ENCODE measurements at places on chromosomes 5 and 9.
A peak's percentile ranks its signal among the peaks of the same experiment; 100 is the strongest.

DNA sequence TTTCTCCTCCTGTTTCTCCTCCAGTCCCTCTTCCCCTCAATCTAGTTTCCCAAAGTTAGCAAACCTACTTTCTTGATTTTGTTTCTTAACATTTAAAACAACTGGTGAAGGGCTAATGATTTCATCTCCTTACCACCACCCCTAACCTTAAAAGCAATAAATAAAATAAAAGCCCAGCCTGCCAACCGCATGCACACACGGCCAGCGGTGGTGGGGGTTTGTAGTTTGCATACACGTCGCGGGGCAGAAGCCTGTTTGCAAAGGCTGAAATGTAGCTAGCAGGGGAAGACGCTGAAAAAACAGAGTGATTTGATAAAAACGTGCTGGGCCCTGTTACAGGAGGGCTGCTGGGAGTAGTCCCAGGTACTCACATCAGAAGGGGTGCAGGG, 1.9 kb upstream of the DMRT2 start:
- DNase-seq: no peak

GRCh38 chr5:166505544-166505943, 1785.9 kb upstream of the WWC1 start:
- no peak for DNase-seq

DNA sequence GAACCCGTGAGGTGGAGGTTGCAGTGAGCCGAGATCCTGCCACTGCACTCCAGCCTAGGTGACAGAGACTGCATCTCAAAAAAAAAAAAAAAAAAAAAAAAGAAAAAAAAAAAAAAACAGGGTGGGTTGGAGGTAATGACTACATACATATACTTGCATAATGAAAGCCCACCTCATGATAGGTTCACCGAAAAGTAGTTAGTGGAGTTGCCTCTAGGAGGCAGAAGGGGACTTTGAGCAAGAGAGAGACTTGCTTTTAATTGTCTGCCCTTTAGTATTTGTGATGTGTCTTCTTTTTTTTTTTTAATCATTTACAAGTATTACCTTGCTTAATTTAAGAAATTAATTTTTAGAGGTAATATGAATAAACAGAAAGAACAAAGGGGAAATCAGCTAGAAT, 99.8 kb downstream of the PPARGC1B start:
- DNase-seq: peak; percentile 60

GRCh38 chr9:116303270-116303669, 149.7 kb downstream of the PAPPA start:
- DNase-seq: no peak

- DNase-seq: no peak
Measured at GRCh38 chr5:2192496-2192895, 309.8 kb upstream of the IRX4 start.

DNA sequence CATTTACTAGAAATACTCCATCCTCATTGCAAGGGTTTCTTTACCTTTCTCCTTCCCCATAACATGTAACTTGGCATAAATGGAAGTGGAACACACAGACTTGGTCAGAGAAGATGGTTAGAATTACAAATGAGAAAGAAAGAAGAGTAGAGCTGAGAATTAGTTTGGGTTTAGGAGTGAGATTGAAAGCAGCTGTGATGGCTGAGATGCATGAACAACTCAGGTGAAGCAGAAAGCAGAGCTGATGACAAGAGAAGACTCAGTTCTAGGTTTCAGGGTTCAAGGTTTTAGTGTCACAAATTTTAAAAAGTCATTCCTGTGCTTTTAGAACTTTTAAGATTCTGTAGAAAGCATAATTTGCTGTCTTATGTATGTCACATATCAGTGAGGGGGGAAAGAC, 54.0 kb downstream of the TMEM161B start:
- DNase-seq: no peak

- no peak for DNase-seq
Measured at GRCh38 chr5:161513942-161514341, 32.6 kb downstream of the GABRB2 start.

DNA sequence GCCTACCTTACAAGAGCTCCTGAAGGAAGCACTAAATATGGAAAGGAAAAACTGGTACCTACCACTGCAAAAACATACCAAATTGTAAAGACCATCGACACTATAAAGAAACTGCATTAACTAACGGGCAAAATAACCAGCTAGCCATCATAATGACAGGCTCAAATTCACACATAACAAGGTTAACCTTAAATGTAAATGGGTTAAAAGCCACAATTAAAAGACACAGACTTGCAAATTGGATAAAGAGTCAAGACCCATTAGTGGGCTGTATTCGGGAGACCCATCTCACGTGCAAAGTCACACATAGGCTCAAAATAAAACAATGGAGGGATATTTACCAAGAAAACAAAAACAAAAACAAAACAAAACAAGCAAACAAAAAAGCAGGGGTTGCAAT, 49.4 kb downstream of the POU5F2 start:
- no peak for DNase-seq

DNA sequence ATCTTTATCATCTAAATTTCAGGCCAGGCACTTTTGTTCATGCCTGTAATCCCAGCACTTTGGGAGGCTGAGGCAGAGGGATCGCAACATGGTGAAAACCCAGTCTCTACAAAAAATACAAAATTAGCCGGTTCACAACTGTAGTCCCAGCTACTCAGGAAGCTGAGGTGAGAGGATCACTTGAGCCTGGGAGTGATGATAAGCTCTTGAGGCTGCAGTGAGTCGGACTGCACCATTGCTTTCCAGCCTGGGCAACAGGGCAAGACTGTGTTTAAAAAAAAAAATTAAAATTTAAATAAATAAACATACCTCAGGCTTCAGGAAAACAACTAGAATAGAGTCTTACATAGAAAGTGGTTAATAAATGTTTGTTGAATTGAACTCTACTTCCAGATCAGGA, 147.4 kb downstream of the AGTPBP1 start:
- DNase-seq: no peak

DNA sequence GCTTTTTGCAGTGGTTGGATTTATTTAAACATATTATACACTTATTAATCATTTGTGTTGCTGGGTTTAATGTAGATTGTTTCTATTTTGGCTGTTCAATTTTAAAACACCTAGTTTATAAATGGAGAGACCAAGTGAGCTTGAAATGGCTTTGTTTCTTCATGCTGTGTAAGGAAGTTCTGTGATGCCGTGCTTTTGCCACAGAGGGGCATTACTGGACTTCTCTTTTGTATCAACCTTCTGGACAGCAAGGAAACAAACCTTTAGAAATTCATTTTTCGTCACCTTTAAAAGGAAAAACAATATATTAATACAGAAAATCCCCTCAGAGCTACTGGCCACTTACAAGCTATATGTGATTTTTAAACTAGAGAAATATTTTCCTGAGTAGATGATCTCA, 81.9 kb downstream of the DMRTA1 start:
- DNase-seq: no peak

- no peak for DNase-seq
Measured at GRCh38 chr5:101292199-101292598, 389.1 kb upstream of the ST8SIA4 start.

GRCh38 chr9:19342947-19343346, 37.1 kb downstream of the RPS6 start:
- DNase-seq: no peak

DNA sequence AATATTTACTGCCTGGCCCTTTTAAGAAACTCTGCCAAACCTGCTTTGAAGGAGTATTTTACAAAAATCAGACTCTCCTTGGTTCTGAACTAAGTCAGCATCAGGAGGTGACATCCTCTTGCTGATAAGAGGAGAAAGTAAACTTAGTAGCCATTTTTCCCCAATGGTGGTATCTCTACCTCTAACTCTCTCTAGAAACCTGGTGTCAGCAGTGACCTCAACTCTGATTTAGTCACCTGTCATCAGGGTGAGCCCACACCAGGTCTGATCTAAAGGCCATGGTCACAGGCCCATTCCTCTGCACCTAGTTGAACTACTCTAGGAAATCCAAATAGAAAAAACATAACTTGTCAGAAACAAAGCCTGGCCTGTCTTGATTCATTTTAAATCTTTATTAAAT, 4.2 kb downstream of the CARNMT1 start:
- DNase-seq: no peak

DNA sequence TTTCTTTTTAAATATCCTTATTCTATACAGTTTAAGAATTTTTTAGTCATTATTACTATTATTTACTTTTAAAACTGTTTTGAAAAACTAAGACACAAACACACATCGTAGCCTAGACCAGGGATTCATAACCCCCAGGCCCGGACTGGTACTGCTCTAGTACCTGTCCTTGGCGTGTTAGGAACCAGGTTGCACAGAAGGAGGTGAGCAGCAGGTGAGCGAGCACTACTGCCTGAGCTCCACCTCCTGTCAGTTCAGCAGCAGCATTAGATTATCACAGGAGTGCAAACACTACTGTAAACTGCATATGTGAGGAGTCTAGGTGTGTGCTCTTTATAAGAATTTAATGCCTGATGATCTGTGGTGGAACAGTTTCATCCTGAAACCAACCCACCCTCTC, 357.0 kb downstream of the PTPRD start:
- no peak for DNase-seq
